ENCODE measurements at places on chromosomes 1 and 21. TPM values are rescaled to one million over a fixed set of nuclear protein-coding genes. Genes with fewer than 3 reads are reported as not detected.

The HMGN2 gene
- total RNA-seq, result 353 TPM

The SPATA46 gene
- not detected for total RNA-seq

The AIRE gene
- total RNA-seq, result not detected

The ARF1 gene
- total RNA-seq, result 430 TPM

The DNALI1 gene
- total RNA-seq, result not detected

The AKNAD1 gene
- total RNA-seq, result 1.2 TPM

The STUM gene
- total RNA-seq, result not detected

The TACSTD2 gene
- total RNA-seq, result not detected

The MAP10 gene
- total RNA-seq, result 0.92 TPM

The SPOCD1 gene
- 3.8 TPM for total RNA-seq

The DCST1 gene
- not detected for total RNA-seq

The ITLN2 gene
- total RNA-seq, result 0.14 TPM

The LTN1 gene
- total RNA-seq, result 5.7 TPM

The VTCN1 gene
- total RNA-seq, result not detected

The ADAMTSL4 gene
- 4.8 TPM for total RNA-seq

The HSPA13 gene
- 14.0 TPM for total RNA-seq

The SLC44A3 gene
- total RNA-seq, result 1.9 TPM

The CKS1B gene
- 323 TPM for total RNA-seq

The MLLT11 gene
- total RNA-seq, result 16.9 TPM

The C1orf94 gene
- not detected for total RNA-seq

The PLPPR4 gene
- total RNA-seq, result not detected

The CHML gene
- 10.1 TPM for total RNA-seq

The ZNF669 gene
- 3.0 TPM for total RNA-seq

The KIRREL1 gene
- total RNA-seq, result 32.5 TPM

The DCDC2B gene
- total RNA-seq, result not detected

The SLC2A5 gene
- 0.13 TPM for total RNA-seq

The TINAGL1 gene
- total RNA-seq, result 0.76 TPM

The PTPRU gene
- total RNA-seq, result 7.9 TPM

The IQCC gene
- total RNA-seq, result 1.9 TPM

The PCBP3 gene
- 2.1 TPM for total RNA-seq

The PIK3C2B gene
- 9.2 TPM for total RNA-seq

The KCNJ9 gene
- total RNA-seq, result not detected

The SH2D2A gene
- 5.0 TPM for total RNA-seq

Measured in A549 treated with ZK216348 at 1 μM for 4 hours (cell line).